ENCODE measurements at places on chromosomes 13 and 19. TPM values are rescaled to one million over a fixed set of nuclear protein-coding genes. Genes with fewer than 3 reads are reported as not detected.

- DNase-seq, result no peak
These were observed 25.4 kb downstream of the MPHOSPH8 start for GRCh38 chr13:19658831-19659230.

Gene SOX1
- not detected for total RNA-seq

Gene ZNF266
- 10.3 TPM for total RNA-seq

DNA sequence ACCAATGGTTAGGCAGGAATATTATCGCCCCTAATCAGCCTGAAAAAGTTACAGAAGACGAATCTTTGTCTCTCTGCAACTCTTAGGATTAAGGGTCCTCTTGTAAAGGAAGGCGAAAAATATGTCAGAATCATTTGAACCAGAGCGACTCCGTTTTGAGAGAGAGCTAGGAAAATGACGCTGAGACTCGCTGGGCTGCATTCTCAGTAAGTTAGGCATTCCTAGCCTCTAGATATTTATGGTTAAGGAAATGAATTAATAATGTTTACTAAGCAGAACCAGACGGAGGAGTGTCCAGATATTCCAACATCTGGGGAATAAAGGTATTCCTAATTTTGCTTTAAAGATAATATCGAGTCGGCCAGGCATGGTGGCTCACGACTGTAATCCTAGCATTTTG is 755 bp upstream of the ZNF726 start:
- DNase-seq, result no peak

- DNase-seq, result no peak
These were observed 933 bp upstream of the UQCR11 start for GRCh38 chr19:1606138-1606651.

- DNase-seq, result no peak
These were observed 4.0 kb downstream of the TCF3 start for GRCh38 chr19:1648459-1648849.

GRCh38 chr13:106052200-106052767 is 483.2 kb downstream of the EFNB2 start:
- DNase-seq, result no peak

Gene ZNF460
- 126 TPM for total RNA-seq

GRCh38 chr19:52095172-52096014 is at the start of gene ZNF841:
Gene ZNF841 (minus strand): TSS chr19:52095765. CDS start chr19:52084801, 10,964 bp downstream.
- peak; percentile 88 for DNase-seq

DNA sequence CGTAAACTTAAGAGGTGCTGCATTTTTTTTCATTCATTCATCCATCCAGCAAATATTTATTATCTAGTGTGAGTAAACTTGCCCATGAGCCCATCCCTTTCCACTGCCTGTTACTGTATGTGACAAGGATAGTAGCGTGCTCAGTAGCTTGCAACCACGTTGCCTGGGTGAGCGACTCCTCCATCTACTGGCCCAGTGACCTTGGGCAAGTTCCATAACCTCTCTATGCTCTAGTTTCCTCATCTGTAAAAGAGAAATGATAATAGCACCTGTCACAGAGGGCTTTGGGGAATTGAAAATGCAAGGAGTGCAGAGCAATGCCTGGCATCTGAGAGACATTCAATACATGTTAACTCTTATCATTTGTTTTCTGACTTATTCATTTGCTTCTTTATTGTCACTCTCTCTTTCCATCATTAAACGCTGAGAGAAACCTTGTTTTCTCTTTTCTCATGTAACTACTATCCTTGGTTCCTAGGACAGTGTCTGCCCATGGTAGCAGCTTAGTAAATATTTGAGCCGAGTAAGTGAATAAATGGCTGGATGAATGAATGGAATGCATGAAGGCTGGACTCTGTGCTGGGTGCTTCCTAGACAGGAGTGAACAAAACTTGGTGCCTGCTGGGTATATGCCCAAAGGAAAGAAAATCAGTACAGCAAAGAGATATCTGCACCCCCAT is 19.9 kb downstream of the LRCH1 start:
- DNase-seq, result no peak

Gene PROSER3
- 2.6 TPM for total RNA-seq

Gene CLEC4G
- not detected for total RNA-seq

Gene IGSF23
- total RNA-seq, result not detected

DNA sequence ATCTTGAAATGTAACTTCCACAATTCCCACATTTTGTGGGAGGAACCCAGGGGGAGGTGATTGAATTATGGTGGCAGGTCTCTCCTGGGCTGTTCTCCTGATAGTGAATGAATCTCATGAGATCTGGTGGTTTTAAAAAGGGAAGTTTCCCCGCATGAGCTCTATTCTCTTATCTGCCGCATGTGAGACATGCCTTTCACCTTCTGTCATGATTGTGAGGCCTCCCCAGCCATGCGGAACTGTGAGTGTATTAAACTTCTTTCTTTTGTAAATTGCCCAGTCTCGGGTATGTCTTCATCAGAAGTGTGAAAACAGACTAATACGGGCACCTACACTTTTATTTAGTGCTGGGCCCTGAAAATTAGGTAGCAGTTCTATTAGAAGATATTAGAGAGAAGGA is 45.8 kb downstream of the TNFSF13B start:
- DNase-seq, result no peak

DNA sequence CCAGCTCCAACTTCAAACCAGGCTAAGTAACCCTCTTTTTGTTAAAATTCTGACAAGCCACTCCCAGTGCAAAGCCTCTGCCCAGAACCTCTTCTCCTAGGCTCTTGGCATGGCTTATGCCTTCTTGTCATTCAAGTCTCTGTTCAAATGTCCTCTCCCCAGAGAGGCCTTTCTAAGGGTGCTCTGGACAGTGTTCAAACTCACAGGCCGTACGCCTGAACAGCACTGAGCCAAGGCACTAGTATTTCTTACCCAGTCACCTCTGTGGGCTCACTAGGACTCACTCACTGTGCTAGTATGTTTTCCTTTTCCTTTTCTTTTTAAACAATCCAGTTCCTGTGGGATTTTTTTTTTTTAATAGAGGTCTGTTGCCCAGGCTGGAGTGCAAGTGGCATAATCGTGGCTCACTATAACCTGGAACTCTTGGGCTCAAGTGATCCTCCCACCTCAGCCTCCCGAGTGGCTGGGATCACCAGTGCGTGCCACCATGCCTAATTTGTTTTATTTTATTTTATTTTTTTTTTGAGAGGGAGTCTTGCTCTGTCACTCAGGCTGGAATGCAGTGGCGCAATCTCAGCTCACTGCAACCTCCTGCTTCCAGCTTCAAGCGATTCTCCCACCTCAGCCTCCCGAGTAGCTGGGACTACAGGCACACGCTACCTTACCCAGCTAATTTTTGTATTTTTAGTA is 2.3 kb upstream of the ASF1B start:
- DNase-seq, result peak; percentile 3

Gene MIPEP
- total RNA-seq, result 24.2 TPM

DNA sequence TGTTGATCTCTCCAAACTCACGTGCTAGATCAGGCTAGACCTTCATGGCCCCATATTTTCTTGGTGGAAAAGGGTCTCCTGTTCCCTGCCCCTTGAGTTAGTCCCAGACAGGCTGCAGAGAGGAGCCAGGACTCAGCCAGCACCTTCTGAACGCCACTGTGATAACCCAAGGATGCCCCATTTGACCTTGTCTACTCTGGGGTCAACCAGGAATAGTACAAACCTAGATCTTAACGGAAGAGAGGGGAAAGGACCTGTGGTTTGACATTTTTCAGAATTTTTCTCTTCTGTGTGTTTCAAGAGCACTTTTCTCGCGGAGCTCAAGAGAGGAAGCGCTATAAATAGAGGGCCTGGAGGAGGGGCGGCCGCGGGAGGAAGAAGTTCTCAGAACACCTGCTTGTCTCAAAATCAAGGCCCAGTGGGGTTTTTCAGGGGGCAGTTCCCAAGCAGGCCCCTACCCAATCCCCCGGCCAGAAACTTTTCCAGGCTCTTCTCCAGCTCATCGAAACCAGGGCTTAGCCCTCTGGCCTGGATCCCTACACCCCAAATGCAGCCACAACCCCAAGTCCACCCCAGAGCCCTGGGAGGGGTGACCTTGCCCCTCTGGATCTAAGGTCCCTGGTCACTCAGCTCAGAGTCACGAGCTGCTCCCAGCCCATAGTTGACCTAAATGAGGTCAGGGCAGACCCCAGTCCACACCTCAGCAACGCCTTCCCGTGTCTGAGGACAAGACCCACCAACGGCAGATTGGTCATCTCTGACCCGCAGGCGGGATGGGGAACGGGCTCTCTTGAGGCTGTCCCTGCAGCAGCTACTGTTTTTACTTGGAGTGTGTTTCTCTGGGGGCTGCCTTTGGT is 75.6 kb upstream of the TM9SF2 start:
- no peak for DNase-seq

GRCh38 chr19:55095260-55096060 is 19.8 kb downstream of the EPS8L1 start:
- DNase-seq, result no peak

DNA sequence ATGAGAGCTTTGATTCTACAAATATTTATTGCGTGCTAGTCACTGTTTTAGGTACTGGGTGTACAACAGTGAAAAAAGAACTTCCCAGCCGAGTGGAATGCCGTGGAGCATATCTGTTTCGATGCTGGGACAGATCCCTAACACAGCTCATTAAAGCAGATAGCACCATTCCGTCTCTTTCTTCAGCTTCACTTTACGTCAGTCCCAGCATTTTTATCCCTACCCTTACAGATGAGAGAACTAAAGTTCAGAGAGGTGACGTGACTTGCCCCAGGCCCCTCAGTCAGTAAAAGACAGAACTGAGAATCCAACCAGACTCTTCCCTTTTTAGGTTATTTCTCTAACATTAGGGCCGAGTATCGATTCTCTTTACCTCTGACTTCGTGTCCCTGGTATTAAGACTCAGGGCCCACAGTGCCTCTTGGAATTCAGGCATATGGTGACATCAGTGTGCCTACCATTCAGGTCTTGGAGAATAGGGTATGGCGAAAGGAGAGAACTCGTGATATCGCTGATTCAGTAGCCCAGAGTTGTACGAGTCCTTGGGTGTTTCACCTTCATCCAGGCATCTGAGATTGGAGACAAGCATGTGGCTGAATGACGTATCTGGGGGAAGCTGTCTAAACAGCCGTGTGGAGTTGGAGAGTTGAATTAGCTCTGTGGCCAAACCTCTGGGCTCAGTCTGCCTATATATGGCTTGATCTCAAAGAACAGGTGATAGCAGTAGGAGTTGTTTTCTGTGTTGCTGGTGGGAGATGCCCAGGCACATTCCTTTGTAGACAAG is 27.1 kb downstream of the ACTN4 start:
- peak; percentile 100 for DNase-seq

GRCh38 chr19:12825254-12826131 is 8.9 kb downstream of the RTBDN start:
- no peak for DNase-seq

DNA sequence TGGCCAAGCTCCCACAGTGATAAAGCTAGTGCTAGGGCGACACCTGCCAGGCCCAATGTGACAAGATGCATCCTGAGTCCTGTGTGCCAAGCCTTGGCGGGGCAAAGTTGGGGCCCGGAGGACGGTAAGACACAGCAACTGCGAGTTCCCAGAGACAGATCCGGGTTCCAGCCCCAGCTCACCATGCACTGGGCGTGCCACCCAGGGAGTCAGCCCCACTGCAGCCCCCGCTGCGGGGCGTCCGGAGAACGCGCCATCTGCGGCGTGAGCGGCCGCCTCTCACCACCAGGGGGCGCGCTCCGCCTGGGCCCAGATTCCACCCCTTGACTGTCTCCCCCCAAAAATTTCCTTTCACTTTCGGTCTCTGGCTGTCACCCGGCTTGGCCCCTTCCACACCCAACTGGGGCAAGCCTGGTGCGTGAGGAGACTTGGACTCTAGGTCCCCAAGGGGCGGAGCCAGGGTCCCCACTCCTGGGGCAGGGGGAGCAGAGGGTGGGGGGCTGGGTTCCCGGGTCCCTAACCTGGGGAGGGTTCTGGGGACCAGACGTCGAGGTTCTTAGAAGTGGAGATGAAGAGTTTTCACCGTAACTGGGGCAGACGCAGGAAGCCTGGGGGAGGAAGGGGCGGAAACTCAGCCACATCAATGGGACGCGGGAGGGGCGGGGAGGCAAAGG is at the start of gene FLT3LG:
Gene FLT3LG (plus strand): TSS at position 348 of the 674 bp plus-strand sequence. CDS start 425 bp downstream, outside the sequence.
- DNase-seq, result no peak

- DNase-seq, result no peak
These were observed 14.6 kb upstream of the S1PR4 start for GRCh38 chr19:3163943-3164342.

GRCh38 chr19:1266129-1266915 is 2.8 kb upstream of the CIRBP start:
- peak; percentile 56 for DNase-seq

Gene MYDGF
- 353 TPM for total RNA-seq

DNA sequence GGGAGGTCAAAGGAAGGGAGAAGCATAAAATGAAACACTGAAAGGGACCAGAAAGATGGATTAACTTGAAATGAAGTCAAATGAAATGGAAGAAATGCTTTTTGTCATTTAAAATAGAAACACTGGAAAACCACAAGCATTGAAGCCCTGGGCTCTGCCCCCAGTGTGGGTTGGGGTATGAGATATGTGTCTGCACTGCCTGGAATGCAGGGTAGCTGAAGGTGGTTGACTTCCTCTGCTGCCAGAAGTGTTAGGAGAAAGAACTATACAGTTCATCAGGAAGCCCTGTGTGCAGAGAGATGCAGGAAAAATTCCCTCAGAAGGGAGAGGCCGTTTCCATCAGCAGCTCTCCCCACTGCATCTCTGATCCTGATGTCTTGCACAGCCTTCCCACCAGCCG is 69.2 kb downstream of the DHRS12 start:
- DNase-seq, result no peak

Gene C19orf81
- total RNA-seq, result not detected

DNA sequence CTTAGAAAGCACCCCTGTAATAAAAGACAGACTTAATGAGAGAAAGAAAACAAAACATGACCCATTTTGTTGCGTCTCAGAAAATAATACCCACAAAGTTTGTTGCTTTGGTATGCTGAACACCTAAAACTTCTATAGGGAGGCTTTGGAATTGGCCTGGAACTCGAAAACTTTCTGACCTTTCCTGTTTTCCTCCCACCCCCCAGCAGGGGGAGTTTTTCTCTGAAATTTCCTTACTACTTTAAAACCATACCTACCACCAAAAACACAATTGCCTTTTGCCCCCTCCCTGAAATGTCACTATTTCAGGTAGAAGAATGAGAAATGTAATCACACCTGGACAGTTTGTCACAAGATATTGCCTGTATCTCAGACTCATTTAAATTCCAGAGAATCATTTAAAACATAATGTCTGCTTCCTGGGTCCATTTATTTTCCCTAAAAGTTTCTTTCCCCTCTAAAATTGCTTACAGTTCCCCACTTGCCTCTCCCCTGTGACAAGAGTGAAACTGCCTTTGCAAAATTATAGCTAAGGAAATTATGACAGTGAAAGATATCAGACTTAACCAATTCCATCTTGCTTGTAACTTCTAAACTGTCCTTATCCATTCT is 2700.2 kb downstream of the PCDH9 start:
- DNase-seq, result no peak

- no peak for DNase-seq
These were observed 12.8 kb downstream of the COL4A1 start for GRCh38 chr13:110294146-110294545.

DNA sequence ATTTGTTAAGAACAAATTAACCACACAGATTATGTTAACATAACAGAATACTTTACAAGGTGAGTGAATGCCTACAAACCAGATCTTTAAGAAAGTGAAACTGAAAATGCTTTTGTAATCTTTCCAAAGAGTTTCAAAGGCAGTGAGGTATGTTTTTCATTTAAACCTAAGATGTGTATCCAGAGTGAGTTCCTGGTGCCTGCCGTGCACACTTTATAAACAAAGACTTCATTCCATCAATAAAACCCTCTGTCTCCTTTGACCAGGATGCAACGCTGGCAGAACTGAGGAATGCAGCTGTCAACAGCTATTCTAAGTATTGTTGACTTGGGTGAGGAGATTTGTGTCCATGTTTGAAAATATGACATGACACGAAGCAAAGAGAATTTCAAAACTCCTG is 344.6 kb downstream of the DNAJC15 start:
- no peak for DNase-seq

All from bronchial epithelial cell (primary cell).